ENCODE measurements at places on chromosomes 1 and 21. TPM values are rescaled to one million over a fixed set of nuclear protein-coding genes. Genes with fewer than 3 reads are reported as not detected.

The CHIA gene
- not detected for total RNA-seq

The TDRD5 gene
- total RNA-seq: not detected

- H3K4me3 ChIP-seq: no peak overlapping the region
- peaks cover 28% of the 10 kb centered on the region for H3K36me3 ChIP-seq
- DNase-seq: no peak
- H3K27ac ChIP-seq: no peak overlapping the region
These were observed 4.2 kb upstream of the ZNF496 start for GRCh38 chr1:247335882-247336281.

GRCh38 chr1:4965346-4966075 lies 311.1 kb downstream of the AJAP1 start:
- H3K27ac ChIP-seq: no peak overlapping the region
- no peaks in the 10 kb centered on the region for H3K27me3 ChIP-seq
- no peak for DNase-seq
- H3K4me3 ChIP-seq: no peak overlapping the region
- no peaks in the 10 kb centered on the region for H3K4me1 ChIP-seq
- H3K36me3 ChIP-seq: no peaks in the 10 kb centered on the region

GRCh38 chr1:206524739-206525364 lies 17.5 kb downstream of the RASSF5 start:
- no peak for DNase-seq
- no peak overlapping the region for H3K4me3 ChIP-seq

DNA sequence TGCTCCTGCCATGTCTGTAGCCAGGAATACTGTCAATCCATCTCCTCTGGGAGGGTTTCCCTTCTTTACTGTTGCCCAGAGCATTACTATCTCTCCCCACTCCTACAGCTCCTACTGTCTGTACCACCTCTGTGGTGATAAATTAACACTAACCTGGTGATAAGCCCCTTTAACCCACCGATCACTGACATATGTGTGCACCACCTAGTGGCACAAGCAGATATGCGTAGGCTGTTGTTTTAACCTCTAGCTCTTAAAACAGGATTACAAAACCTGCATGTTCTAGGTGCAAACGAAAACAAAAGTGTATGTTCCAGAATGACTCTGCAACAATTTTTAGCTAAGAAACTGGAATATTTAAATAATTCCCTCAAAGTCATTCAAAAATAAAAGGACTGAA lies 93.9 kb upstream of the BEND5 start:
- DNase-seq: no peak
- no peaks in the 10 kb centered on the region for H3K36me3 ChIP-seq
- H3K27me3 ChIP-seq: no peaks in the 10 kb centered on the region
- H3K27ac ChIP-seq: no peak overlapping the region
- H3K4me1 ChIP-seq: no peaks in the 10 kb centered on the region

DNA sequence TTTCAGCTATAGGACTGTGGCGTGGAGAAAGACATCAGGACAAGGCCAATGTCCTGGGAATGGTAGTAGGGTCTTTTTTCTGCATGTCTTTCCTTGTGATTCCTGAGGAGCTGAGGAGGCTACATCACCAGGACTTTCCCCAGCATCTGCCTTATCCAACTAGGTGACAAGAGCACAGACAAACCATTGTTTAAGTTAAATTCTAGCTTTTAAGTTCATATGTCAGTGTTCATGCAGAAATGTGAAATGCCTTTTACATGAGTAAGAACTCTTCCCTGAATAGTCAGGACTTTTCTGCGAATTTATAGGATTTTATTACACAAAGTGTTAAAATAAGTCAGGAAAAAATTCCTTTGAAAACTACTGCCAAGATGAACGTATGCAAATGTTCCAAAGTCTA lies 154.2 kb downstream of the PTGER3 start:
- no peak for DNase-seq
- H3K27me3 ChIP-seq: no peaks in the 10 kb centered on the region
- H3K4me3 ChIP-seq: no peak overlapping the region
- no peak overlapping the region for H3K27ac ChIP-seq
- H3K4me1 ChIP-seq: no peaks in the 10 kb centered on the region

GRCh38 chr1:101175886-101176285 lies 60.9 kb upstream of the S1PR1 start:
- H3K27me3 ChIP-seq: no peaks in the 10 kb centered on the region
- H3K27ac ChIP-seq: peak overlapping the region; percentile 94
- H3K36me3 ChIP-seq: no peaks in the 10 kb centered on the region
- H3K4me3 ChIP-seq: no peak overlapping the region
